ENCODE measurements at places on chromosomes 3 and 15.
A peak's percentile ranks its signal among the peaks of the same experiment; 100 is the strongest.

GRCh38 chr3:87771337-87772192 is 287.2 kb downstream of the CGGBP1 start:
- DNase-seq: no peak

- no peak for DNase-seq
Measured at GRCh38 chr15:96327155-96327741, 3.3 kb upstream of the NR2F2 start.

DNA sequence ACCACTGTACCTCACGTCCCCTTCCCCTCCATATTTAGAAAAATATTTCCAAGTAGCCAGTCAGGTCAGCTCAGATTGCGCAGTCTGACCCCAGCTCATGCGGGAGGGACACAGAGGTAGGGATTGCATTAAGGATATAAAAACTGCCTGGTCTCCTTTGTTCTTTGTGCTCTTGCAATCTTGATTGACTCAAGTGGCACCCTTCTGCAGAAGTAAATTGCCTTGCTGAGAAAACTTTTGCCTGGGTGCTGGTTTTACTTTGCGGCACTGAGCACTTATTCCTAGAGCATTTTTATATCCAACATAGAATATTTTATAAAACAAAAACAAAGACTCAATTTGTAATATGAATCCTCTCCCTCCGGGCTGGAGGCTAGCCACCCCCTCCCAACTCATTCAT is 54.8 kb downstream of the BTD start:
- DNase-seq: no peak

DNA sequence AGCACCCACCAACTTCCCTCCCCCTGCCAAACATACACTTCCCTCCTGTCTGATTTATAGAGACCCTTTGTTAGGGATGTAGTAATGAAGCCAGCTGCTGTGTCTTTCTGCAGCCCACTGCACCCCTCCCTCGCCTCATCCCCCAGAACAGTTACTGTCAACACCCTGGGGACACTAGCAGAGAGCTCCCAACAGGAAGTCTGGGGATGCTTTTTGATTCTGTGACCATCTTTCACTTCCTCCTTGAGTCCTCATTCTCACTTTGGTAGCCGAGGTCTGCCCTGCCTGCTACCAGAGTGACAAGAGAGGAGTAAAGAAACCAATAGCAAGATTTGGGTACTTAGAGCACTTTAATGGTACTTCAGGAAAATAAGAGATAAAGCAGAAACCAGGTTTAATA is 201.6 kb downstream of the SATB1 start:
- peak; percentile 25 for DNase-seq

GRCh38 chr3:171829841-171830517 is 13.2 kb upstream of the TMEM212 start:
- DNase-seq: peak; percentile 65

DNA sequence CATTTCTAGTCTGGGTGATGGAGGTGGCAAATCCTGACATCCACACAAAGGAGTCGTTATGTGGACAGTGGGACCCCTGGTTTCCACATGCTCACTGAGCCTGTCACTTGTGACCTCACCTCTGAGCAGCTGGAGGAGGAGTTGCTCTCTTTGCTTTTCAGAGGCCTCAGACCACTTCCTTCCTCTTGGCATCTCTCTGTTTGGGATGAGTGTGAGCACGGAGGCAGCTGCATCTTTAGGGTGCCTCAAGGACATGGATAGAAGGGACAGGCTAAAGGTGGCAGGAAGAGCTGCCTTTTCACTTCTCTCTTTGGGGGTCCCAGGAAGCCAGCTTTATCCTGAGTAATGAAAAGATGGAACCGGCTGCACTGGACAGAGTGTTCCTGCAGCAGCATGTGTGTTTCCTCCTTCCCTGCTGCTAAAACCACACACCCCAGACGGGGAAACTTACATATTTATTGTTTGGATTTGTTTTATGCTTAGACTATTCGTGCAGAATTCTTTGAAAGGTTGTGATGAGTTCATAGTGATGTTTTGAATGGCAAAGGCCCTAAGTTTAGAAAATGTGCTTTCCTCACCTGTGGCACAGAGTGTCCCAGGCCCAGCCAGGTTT is 31.8 kb downstream of the GPR171 start:
- DNase-seq: no peak

DNA sequence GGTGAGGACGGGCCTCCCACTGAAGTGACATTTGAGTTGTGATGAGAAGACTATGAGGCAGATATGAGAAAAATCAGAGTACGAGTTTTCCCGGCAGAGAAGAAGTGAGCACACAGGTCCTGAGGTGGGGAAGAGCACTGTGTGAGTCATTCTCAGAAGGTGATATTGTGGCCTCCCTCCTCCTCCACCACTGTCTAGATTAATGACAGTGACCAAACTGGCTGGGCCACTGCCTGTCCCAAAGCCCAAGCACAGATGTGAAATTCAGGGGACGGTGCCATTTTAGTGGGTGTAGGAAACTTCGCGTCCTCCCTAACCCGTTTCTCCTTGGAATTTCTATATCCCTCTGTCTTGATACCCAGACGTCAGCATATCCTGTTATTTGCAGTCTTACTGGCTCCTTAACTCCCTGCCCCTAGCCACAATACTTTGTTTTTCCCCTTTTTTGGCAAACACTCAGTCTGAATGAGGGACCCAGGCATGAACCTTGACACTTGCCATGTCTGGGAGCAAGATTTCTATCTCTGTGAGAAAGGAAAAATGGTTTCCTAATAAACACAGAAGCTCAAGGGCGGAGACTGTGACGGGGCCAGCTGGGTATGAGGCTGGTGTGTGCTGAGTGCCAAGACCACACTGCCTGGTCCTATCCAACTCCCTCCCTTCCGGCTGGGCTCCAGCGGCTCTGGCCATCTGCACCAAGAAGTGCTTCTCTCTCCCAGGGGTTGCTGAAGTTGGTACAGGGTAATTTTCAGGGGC is 15.2 kb downstream of the PRICKLE2 start:
- DNase-seq: peak; percentile 82

DNA sequence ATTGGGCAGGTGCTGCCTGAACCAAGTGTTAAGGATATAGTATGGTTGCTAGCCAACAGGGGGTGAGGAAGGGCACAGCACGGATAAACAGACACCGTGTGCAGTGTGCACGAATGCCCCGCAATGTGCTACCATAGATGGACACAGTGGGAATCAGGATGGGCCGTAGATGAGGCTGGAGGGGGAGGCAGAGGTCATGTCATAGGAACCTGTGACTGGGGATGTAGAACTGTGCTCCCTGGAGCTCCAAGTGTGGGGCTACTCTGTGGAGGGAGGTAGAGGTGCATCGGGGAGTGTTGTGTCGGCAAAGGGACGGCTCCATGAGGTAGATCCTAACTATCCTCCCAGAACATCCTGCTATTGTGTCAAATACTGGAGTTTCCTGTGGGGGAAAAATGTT is 102.5 kb downstream of the TNIK start:
- DNase-seq: no peak

- DNase-seq: no peak
Measured at GRCh38 chr15:88127432-88127790, 129.1 kb downstream of the NTRK3 start.

GRCh38 chr3:16482194-16482769 is 31.2 kb downstream of the RFTN1 start:
- DNase-seq: no peak

DNA sequence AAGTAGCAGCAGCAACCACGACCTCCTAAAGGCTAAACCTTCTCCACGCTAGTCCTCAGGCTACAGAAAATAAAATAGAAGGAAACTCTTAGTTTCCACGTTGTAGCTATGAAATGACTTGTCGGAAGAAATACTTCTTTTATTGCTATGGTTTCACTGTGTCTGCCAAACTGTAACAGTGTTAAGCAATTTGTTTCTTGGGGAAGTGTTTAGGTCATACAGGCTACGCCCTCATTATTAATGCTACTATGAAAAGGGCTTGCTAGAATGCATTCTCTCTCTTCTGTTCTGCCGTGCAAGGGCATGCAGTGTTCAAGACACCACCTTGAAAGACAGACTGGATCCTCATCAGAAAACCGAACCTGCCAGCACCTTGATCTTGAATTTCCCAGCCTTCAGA is 462.7 kb downstream of the PLOD2 start:
- DNase-seq: no peak

- no peak for DNase-seq
Measured at GRCh38 chr15:90563463-90563862, 33.7 kb downstream of the CRTC3 start.

DNA sequence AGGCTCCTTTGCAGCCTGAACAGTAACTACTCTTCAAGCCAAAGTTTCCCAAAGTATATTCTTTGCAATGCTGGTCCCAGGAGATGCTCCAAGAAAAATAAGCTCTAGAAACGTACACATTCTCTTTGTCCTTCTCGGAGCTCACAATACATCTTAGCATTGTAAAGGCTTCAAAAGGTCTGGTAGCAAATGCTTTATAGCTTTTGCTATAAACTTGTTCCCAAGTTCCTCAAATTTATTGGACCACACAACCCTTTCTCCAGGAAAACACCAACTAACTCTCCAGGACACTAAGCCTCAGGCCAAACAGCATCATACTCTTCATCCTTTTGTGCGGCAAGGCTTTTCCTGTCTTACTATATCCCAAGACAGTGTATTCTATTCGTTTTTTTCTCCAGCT is 455.6 kb upstream of the PROK2 start:
- no peak for DNase-seq

- no peak for DNase-seq
Measured at GRCh38 chr15:57596978-57597377, 5.3 kb downstream of the MYZAP start.

DNA sequence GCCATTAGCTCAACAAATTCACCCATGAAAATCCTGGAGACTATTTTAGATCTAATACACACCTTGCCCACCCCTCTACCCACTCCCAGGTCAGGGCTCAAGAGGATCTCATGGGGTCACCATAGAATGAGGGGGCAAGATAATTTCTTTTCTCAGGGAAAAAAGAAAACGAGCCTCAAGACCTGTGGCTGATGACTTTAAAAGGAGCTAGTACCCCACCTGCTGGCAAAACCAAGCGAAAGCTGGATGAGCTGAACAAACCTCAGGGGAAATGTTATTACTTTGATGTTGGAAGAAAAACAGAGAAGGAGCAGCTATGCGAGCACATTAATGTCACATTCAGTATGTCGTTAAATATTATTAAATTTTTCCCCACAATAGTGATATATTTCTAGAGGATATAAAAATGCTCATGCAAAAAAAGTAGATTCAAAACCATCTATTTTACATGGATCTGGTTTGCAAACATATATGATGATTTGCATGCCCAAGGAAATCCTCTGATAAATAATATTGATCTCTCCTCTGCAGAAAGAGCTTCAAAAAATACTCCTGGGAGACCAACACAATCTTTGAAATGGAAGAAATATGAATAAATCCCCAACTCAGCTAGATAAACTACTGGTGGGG is 37.7 kb downstream of the PLD1 start:
- peak; percentile 70 for DNase-seq

GRCh38 chr3:52043750-52044149 is 12.6 kb downstream of the DUSP7 start:
- DNase-seq: no peak

- no peak for DNase-seq
Measured at GRCh38 chr3:16810593-16811367, 74.0 kb upstream of the PLCL2 start.

DNA sequence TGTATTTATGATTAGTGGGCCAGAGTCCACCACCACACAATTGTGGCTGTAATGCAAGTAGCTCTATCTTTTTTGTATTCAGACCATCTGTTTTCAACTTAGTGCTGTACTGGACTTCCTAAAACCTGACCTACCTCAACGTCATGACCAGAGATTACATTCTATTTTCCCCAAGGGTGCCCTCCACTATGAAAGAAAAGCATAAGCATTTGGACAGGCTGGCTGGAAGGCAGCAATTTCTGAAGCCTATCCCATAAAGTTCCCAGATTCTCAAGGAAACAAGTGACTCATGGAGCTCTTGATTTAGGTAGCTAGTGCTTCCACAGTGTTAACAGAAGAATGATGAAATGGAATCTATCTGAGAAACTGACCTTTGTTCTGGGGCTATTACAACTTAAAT is 75.8 kb downstream of the COL8A1 start:
- DNase-seq: no peak

- DNase-seq: no peak
Measured at GRCh38 chr3:100972301-100972844, 20.8 kb downstream of the ABI3BP start.

DNA sequence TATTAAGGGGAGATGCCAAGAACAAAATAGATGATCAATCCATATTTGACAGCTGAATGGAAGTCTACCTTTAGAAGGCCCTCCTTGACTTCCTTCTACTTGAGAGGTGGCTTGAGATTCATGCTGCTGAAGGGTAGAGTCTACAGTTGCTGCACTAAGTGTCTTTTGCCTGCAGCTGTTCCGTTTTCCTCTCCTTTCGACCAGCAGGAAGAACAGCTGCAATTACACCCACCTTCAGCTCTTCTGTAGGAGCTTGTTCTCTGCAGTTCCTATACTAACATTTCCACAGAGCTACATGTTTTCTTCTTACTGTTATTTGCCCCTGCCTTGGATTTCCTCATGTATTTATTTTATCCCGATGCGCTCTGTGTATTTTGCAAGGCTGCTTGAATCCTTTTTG is 79.1 kb downstream of the ARRDC4 start:
- DNase-seq: no peak

DNA sequence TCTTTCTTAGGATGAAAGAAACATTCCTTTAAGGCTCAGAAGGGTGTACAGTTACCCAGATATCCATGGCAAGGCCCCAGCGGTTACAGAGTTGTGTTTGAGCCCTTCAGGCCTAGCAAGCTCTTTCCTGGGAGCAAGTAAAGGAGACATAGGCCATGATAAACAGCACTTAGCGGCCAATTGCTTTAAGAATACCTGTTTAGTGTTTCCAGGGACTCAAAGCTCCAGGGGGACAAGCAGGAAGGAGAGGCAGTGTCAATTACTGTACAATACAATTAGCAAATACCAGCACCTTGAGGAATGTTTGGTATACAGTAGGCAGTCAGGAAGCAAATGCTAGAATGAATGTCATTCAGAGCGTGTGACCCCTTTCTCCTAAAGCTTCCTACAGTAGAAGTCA is 176.3 kb upstream of the ICE2 start:
- no peak for DNase-seq

DNA sequence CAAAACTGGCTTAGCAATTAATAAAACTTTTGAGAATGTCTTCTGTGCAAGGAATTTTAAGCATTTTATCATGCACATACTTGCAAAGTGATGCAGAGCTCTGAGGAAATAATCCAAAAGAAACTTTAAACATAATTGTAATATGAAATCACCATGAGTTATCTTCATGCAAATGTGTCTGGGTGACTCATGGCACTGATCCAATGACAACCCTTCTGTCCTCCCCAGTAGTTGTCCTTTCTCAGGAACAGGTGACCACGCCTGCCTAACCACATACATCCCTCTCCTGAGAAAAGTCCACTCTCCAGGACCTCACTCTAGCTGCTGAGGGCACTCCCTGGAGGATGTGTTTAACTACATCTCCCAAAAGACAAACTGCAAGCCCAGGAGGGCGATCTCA is 530.6 kb upstream of the IL12A start:
- DNase-seq: no peak

- no peak for DNase-seq
Measured at GRCh38 chr15:77527164-77527778, 105.4 kb downstream of the LINGO1 start.

GRCh38 chr3:64730681-64731080 is 42.9 kb upstream of the ADAMTS9 start:
- no peak for DNase-seq

GRCh38 chr15:100898152-100898490 is 18.5 kb downstream of the ALDH1A3 start:
- DNase-seq: no peak

- DNase-seq: no peak
Measured at GRCh38 chr3:34669490-34669889, 871.1 kb downstream of the PDCD6IP start.

- DNase-seq: no peak
Measured at GRCh38 chr3:80997622-80998021, 763.8 kb downstream of the GBE1 start.

GRCh38 chr3:171757361-171758034 is 52.8 kb downstream of the PLD1 start:
- DNase-seq: no peak
